Urinary bladder (tissue), 4 donors: ENCODE measurements at places on chromosomes 5 and 9. TPM values are rescaled to one million over a fixed set of nuclear protein-coding genes. Genes with fewer than 3 reads are reported as not detected.

The NPR3 gene
- polyA plus RNA-seq = 1.8 TPM

The NDUFS4 gene
- 107 TPM for polyA plus RNA-seq

The BTNL9 gene
- 11.9 TPM for polyA plus RNA-seq

The SPATA31D4 gene
- not detected for polyA plus RNA-seq

The TSSK1B gene
- polyA plus RNA-seq = not detected

The DNAH5 gene
- 0.18 TPM for polyA plus RNA-seq

The AJM1 gene
- polyA plus RNA-seq = 6.9 TPM

The SLC9A3 gene
- 2.8 TPM for polyA plus RNA-seq

The JAK2 gene
- 13.7 TPM for polyA plus RNA-seq

The DDX41 gene
- 65.6 TPM for polyA plus RNA-seq

The FANCG gene
- 8.8 TPM for polyA plus RNA-seq

The PCDHGA11 gene
- polyA plus RNA-seq = 1.9 TPM

The CER1 gene
- polyA plus RNA-seq = not detected

The CCDC180 gene
- polyA plus RNA-seq = 3.4 TPM

The TMEM252 gene
- polyA plus RNA-seq = 0.24 TPM

The TEX48 gene
- not detected for polyA plus RNA-seq

The KIAA1958 gene
- polyA plus RNA-seq = 1.3 TPM

The CCDC152 gene
- polyA plus RNA-seq = 2.1 TPM
